ENCODE measurements at places on chromosomes 11 and 22.

GRCh38 chr11:42179216-42179615 lies 719.8 kb upstream of the LRRC4C start:
- DNase-seq = no peak

GRCh38 chr11:61083601-61084147 lies 18.6 kb upstream of the CD5 start:
- no peak for DNase-seq

- DNase-seq = peak; percentile 49
Observed at GRCh38 chr11:76839311-76839710, 21.4 kb upstream of the ACER3 start.

DNA sequence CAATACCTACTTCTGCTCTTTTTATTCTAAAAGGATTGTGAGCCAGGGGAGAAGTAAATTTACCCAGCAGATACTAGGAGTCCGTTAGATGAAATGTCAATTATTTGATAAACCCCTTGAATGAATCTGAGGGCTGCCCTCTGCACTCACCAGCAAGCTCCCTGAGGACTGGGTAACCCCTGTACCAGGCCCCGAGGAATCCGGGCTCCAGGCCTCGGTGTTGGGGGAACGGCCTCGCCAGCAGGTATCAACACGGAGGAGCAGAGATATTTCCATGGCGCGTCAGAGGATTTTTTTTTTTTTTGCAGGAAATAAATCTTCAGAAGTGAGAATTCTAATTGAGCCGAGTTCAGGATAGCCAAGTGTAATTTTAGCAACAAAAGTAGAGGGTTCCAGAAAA lies 1408.8 kb downstream of the BRD1 start:
- DNase-seq = no peak

DNA sequence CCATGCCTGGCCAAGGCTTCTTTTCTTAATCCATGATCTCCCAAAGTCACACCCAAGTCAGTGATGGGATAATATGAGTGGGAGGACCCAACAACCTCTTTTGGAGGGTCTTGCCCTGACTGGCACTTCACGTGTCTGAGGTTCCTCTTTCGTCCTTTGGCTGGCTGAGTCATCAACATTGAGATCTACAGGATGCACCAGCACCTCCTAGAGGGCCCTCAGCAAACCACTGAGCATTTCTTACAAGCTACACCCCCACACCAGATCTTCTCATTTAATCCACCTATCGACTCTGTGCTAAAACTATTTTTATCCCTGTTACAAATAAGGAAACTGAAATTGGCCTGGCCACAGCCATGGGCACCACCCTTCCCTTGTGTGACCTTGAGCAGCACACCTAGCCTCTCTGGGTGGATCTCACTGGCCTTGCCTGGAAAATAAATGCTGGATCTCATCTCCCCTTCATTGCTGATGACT lies 63.4 kb downstream of the FLI1 start:
- DNase-seq = peak; percentile 90

GRCh38 chr11:48127521-48128183 lies 89.0 kb upstream of the OR4B1 start:
- no peak for DNase-seq

- DNase-seq = no peak
Observed at GRCh38 chr11:59923813-59924212, 14.4 kb upstream of the OOSP1 start.

- DNase-seq = peak; percentile 66
Observed at GRCh38 chr11:83063073-83063754, 8.5 kb downstream of the RAB30 start.

DNA sequence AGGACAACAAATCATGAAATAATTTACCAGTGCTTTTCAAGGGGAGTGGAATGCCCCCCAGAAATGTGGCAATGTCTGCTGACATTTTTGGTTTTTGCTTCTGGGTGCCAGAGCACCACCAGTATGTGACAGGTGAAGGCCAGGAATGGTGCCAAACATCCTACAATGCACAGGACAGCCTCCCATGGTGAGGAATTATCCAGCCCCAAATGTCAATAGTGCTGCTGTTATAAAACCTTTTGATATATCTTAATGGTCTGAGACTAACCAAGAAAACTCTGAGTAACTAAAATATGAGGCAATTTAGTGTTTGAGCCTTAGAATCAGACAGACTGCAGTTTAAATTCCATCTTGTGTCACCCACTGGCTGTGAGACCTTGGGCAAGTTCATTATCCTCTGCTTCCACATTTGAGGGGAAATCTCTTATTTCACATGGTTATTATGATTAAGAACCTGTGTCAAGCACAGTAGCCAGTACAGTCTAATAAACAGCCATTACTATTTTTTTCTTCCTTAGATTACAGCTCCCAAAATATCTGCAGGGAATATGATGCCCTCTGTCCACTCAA lies 69.5 kb downstream of the AMBRA1 start:
- DNase-seq = peak; percentile 32

- no peak for DNase-seq
Observed at GRCh38 chr22:31091106-31091975, 10.2 kb downstream of the SMTN start.

GRCh38 chr11:44556735-44557409 lies 8.6 kb upstream of the CD82 start:
- peak; percentile 71 for DNase-seq

GRCh38 chr11:47886096-47886495 lies 37.9 kb upstream of the NUP160 start:
- no peak for DNase-seq

DNA sequence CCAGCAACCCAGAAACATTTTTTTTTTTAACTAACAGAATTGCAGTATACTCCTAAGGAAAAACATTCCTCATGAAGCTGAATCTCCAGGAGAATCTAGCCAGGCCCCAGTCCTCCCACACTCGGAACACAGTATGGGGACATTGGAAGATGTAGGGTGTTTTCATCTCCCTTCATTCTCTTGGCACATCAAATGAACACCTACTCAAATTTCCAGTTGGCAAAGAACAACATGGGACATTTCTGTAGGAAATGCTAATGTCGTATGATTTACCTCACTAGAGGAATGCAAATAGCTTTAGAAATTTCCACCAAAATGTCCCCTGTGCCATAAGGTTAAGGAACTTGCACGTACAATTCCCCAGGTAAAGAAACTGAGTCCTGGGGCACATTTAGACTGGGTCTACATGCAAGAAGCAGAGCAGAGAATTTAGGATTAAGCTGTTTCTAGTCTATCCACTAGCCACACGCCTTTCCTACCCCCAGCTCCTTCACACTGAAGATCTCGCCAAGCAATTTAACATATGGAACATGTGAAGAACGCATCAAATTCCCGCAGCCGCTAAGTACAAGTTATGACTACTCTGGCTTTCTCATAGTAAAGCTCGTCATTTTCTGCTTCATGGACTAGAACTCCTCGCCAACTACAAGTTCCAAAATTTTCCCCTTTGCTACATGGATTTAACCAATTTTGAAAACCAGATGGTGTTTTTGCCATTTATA lies 2.9 kb upstream of the CADM1 start:
- no peak for DNase-seq

DNA sequence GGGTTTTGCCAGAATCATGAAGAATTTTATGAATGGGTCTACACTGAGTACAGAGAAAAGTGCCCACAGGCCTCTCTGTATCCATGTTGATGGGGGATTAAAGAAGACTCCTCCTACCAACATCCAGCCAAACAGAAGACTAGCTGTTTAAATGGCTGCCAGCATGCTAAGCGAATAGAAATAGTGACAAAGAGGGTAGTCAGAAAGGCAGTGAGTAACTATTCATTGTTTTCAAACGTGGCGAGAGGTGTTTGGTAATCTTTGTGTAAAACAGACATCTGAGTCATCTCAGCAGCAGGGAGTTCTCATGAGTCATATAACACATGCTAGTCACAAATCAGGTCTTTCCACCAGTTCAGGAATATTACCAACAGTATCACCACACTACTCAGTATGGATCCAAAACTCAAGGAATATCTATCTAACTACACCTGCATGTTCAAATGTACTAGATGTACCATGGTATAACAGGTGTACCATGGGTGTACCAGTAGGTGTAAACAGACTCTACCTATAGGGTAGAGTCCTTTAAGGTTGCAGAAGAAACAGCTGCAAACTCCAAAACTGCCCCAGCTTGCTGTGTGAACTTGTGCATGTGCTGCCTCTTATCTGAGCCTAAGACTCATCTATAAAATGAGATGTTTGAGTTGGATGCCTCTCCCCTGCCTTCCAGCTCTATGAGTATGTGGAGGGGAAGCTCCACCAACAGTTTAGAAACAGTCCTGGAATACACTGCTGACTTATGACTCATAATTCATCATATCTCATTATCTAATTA lies 82.0 kb downstream of the SLC1A2 start:
- DNase-seq = peak; percentile 96

DNA sequence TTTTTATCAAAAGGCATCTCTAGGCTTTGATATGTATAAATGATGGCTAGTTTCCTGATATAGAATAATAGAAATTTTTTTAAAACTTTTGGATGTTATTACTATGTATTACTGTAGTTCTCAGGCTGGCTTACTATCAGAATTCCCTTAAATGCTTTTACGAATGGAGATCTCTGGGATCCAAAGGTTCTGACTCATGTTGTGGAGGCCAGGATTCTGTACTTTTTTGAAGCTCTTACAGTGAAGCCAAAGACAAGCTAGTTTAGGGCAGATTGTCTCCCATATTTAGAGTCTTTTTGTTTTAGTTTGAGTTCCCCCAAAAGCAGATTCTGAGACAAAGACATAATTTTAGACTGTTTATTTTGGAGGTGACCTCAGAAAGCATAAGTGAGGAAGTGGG lies 265.9 kb upstream of the SESN3 start:
- no peak for DNase-seq

- no peak for DNase-seq
Observed at GRCh38 chr11:114472661-114473060, 33.4 kb downstream of the REXO2 start.

- no peak for DNase-seq
Observed at GRCh38 chr22:46062971-46063631, 86.1 kb upstream of the WNT7B start.

- DNase-seq = peak; percentile 40
Observed at GRCh38 chr11:7449211-7449840, 36.0 kb upstream of the OLFML1 start.

DNA sequence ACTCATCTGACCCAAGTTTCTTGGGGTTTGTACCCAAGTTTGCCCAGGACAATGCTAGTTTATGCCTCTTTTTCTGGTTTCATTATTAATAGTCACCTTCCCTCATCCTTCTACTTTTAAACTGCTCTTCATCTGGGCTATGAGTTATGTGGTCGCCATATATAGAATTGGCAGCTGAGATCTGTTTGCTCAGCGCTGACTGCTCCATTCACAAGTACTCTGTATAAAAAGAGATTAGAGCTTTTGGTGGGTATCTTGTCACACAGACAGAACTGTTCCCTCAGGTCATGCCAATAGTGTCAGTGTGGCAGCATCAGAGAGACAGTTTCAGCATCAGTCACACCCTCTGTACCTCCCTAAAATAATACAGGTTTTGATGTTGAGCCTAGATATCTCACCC lies 326.0 kb downstream of the RAB38 start:
- no peak for DNase-seq

- no peak for DNase-seq
Observed at GRCh38 chr11:121654259-121654842, 201.6 kb upstream of the SORL1-AS1 start.

DNA sequence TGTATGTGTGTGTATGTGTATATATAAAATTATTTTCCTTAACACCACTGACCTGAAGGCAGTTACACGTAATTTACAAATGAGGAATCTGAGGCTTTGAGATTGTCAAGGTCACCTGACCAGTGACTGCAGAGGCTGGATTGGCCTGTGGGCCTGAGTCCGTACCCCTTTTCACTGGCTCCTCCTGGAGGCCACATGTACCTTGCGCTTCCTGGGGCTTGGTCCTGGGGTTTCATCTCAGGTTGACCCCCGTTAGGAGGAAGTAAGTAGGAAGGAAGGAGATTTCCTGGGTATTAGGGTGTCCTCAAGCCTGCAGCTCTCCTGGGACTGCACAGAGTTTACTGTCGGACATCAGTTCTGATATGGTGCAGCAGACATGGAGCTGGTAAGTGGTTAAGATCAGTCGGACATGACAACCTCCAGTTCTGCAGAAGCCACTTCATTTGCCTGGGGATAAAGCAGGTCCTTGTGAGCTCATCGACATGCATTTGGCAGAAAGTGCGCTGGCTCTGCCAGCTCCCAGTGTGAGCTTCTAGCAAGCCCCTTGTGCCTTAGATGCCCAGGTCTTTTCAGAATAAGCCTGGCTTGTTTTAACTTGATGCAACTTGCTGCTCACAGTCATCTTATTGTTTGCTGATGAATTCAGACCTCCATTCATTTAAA lies 36.6 kb downstream of the ST3GAL4 start:
- DNase-seq = peak; percentile 29

DNA sequence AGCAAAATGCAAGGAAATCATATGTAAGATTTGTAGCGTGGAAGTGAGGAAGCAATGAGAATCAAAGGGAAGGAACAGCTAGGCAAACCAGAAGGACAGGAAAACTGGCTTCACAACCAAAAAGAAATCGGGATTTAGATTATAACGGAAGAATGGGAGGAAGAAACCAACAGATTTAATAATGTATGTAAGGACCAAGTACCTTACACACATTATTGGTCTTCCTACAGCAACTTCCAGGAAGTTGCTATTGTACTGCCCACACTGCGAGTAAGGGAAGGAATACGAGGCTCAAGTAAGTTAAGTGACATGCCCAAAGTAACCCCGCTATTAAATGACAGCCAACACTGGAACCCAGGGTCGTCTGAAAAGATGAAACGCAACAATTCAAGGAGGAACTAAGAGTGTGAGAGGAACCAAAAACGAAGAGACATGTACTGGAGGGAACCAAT lies 473 bp downstream of the TXN2 start:
- DNase-seq = no peak

DNA sequence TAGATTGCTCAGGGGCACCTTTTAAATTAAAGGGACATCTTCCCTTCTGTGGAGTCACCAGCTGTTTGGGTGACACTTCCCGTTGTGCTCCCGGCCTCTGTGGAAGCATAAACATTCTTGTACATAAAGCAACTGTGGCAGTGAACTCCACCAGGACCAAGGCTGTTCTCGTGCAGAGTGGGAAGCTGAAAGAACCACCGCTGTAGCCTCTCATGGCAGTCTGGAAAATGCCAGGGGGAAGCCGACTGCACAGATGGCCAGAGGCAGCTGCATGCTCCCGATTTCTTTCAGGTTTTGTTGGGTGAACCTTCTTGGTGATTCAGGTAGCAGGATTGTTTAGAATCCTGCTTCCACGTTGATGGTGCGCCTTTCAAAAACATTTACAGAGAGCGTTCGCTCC lies 10.3 kb downstream of the UBASH3B start:
- DNase-seq = no peak

GRCh38 chr11:37946155-37946766 lies 1348.2 kb upstream of the RAG2 start:
- peak; percentile 24 for DNase-seq

- no peak for DNase-seq
Observed at GRCh38 chr11:41431784-41432183, 27.7 kb downstream of the LRRC4C start.

DNA sequence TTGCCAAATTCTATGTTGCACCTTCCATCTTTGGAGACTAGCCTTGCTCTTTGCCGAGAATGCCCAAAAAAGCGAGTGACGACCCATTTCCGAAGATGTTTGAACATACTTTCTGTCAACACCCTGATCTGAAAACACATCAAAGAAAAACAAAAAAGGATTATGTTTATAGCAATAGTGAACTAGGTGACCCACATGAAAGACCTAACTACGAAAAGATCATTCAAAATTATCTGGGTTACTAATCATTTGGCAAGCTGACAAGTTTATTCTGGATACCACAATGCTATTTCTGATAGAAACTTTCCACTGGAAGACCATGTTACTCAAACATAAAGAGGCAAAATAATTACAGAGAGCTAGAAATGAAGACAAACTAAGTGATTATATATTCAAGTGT lies 27.0 kb downstream of the KCNJ1 start:
- no peak for DNase-seq
